ENCODE measurements at places on chromosomes 2 and 18.

DNA sequence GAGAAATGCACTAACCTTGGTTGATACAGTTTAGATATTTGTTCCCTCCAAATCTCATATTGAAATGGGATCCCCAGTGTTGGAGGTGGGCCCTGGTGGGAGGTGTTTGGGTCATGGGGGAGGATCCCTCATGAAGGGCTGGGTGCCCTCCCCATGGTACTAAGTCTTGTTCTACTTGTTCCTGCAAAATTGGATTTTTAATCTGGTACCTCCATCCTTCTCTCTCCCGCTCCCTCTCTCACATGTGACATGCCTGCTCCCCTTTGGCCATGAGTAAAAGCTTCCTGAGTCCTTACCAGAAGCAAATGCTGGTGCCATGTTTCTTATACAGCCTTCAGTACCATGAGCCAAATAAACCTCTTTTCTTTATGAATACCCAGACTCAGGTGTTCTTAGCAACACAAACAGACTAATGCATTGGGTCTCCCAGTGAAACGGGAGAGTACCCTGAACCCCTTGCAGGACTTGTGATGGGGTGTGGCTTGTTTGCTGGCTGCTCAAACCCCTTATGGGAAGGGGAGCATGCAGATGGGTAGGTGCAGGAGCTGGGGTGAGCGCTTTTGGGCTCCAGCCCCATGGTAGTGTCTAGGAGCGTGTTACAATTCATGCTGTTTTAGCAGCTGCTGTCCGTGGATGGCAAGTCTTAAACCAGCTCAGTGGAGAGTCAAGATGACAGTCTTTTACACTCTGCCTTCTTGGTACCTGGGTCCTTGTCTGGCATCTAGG, 27.2 kb downstream of the FAHD2B start:
- no peak for DNase-seq

- no peak for DNase-seq
These were observed 194.7 kb downstream of the UXS1 start for GRCh38 chr2:105999211-105999989.

DNA sequence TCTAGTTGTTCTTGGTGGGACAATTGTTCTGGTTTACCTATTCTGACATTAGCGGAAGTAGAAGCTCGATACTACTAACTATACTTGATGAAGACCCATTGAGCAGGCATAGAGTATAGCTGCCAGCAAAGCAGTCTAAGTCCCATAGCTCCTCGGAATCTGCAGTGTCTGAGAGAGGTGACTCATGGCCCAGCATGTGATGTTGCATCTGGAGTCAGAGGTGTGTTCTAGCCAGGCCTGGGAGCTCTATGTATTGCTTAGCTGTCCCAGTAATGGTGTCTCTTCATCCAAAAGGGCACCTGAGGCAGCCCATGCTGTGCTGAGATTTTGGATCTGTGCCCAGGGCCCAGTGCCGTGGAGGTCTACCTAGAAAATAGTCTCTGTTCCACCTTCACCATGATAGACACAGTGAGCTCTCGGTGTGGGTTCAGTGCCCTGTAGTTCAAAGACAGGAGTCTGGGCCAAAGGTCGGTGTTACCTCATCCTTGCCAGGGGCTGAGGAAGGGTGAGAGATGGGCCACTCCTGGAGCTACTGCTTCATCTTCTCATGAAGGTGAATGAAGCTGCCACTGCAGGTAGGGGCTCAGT, 47.3 kb downstream of the MEX3C start:
- no peak for DNase-seq

DNA sequence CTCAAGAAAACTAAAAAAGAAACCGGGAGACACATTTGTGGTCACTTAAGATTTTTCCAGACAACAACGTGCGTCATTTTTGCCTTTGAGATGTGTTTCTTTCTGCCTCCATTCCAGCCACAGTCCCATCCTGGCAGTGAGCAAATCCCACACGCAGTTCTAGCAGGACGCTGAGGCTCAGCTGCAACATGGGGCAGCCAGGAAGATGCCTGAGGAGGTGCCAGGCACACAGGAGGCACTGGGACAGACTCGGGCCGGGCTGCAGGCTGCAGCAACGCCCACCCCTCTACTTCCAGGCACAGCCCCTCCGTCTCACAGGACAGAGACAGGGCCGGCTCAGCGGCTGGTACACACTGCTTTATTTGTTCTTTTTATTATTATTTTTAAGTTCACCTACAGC, 13.1 kb downstream of the KLF11 start:
- no peak for DNase-seq

DNA sequence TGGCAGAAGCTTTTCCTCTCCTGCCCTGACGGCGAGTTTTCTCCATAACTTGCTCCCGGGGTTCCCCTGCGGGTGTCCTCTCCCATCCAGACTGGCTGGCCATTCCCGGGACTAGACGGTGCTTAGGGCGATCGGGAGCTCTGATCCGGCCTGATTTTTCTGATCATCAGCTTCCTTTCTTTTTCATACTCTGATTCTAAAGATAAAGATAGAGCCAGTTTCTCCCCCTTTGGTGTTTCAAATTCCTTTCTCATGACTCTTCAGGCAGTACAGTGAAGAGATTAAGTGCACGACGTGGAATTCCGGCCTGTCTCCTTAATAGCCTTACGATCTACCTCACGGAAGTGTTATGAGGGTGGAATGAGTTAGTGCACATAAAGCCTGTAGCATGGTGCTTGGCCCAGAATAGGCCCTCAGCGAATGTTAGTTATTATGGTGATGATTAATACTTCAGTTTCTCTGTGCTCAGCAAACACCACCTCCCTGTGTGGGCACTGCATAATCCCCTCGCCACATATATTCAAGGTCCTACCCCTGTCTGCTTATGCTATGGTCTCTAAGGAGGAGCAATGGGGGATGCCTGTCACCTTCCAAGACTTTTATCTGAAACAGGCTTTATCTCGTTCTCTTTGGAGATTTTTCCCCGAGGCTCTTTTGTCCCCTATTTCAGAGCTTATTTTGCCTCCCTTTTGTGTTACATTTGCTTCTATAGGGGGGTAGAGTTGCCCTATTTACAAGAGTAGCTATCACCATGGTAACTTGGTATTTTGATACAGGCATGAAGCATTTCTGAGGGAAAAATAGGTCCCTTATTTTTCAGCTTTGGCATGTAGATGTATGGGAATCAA, 254.8 kb downstream of the CDH2 start:
- DNase-seq: no peak
